ENCODE measurements at places on chromosomes 3 and 15.

GRCh38 chr15:75109736-75110130, 86.3 kb downstream of the PPCDC start:
- ATAC-seq = no peak

GRCh38 chr15:79442911-79443310, 10.8 kb downstream of the MINAR1 start:
- ATAC-seq = peak; percentile 18

DNA sequence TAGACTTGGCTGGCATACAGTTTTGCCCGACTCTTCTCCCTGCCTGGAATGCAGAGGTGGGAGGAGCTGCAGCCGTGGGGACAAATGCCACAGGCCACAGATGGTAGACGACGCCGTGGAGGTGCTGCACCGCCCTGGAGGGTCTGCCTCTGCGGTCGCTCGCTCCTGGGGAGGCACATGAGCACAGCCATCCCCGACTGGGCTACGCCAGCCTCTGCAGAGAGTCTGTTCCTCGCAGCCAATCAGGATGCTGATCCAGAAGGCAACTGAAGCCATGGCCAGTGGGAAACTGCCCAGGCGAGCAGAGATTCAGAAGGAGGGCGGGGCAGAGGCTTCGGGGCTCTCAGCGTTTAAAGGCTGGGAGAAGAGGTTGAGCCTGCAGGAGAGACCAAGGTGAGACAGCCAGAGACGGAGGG, 11.9 kb upstream of the LRRC15 start:
- no peak for ATAC-seq

- no peak for ATAC-seq
Measured at GRCh38 chr3:59446775-59447465, 397.1 kb upstream of the CFAP20DC start.

DNA sequence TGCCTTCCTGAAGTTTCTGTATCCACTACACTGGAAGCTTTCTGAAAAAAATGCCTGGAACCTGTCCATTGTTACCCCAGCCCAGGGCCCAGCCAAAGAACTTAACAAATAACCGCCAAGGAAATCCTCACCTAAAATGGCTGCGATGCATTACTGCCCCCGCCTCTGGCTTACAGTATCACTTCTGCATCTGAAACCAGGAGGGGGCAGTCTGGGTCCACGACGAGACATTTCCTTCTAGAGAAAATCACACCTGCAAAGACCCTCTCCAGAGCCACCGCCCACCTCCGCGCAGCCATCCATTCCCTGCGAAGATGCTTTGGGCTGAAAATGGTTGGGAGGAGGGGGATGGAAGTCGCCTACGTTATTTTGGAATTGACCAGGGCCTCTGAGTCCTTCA, 22.4 kb upstream of the CELF6 start:
- no peak for ATAC-seq

GRCh38 chr15:34327906-34328305, 9.7 kb downstream of the SLC12A6 start:
- ATAC-seq = no peak

- peak; percentile 29 for ATAC-seq
Measured at GRCh38 chr3:81484520-81484919, 276.9 kb downstream of the GBE1 start.

GRCh38 chr3:72591522-72592421, 256.5 kb downstream of the SHQ1 start:
- ATAC-seq = peak; percentile 46

- no peak for ATAC-seq
Measured at GRCh38 chr3:31055757-31056156, 161.3 kb upstream of the GADL1 start.

GRCh38 chr3:112074616-112075497, 11.3 kb upstream of the C3orf52 start:
- ATAC-seq = peak; percentile 56

DNA sequence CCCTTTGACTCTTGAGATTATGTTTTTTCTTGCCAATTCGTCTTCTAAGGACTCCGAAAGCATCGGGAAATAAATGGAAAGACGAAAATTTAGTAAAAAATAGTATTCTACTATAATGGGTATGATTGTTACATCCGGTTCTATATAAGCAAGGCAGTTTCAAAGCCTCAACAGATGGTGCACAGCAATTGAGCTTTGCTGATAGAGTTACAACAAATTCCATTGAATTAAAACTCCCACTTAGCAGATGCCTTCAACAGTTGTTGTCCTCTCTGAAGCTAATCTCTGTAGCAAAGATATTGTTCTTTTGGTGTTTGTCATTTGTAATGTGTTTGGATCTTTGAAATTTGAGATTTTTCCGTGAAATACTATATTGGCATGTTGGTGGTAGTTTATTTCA, 16.1 kb upstream of the GHSR start:
- no peak for ATAC-seq

- peak; percentile 47 for ATAC-seq
Measured at GRCh38 chr15:35746121-35746520, 200.2 kb upstream of the DPH6 start.

DNA sequence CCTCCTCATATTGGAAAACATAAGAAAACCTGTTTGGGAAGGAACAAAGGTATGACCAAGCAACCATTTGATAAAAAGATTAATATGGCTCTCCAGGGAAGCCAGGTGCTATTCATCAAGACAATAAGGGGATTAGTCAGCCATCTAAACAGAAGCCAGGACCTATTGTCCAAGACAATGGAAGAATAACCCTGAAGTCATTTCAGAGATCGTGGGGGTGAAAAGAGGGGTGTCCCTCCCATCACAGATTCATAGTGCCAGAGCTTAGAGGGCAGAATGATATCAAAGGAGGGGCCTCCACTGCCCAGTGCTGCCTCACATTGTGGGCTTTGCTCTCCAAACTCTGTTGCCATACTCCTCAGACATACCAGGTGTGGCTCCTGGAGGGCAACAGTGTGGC, 73.5 kb downstream of the DAPK2 start:
- ATAC-seq = no peak

- ATAC-seq = no peak
Measured at GRCh38 chr3:1404270-1404962, 311.6 kb downstream of the CNTN6 start.

GRCh38 chr3:172442606-172443005, 5.7 kb downstream of the GHSR start:
- no peak for ATAC-seq

DNA sequence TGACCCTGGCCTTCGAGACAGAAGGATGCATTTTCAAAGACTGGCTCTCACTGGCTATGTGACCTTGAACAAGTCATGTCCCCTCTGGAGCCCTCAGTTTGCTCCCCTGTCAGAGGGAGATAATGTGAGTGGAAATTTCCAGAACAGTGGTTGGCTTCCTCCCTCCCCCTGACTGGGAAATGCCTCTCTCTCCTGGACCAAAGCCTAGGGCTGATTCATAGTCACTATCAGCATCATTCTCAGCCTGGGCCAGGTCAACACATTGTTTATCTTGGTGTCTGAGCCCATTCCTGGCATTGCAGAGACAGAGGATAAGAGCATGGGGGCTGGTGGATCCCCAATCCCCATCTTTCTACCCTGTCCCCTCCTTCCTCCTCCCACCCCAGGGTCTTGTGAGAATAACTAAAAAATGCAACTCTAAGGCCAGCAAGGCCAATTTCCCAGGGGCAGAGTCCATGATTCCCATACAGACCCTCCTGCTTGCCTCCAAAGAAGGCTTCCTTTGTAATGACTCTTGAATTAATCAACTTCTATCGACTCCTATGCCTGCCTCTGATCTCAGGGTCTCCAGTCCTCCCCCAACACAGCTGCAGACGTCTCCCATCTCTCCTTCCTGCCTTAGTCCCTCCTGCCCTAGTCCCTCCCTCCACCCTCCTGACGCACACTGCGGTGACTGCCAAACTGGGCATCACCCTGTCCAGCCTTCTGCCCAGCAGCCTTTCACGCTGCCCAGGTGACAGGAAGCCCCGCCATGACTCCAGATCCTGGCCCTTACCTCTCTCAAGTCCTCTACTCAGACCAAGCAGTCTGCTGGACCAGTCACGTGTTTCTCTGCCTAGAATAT, 35.4 kb upstream of the CORO2B start:
- no peak for ATAC-seq

DNA sequence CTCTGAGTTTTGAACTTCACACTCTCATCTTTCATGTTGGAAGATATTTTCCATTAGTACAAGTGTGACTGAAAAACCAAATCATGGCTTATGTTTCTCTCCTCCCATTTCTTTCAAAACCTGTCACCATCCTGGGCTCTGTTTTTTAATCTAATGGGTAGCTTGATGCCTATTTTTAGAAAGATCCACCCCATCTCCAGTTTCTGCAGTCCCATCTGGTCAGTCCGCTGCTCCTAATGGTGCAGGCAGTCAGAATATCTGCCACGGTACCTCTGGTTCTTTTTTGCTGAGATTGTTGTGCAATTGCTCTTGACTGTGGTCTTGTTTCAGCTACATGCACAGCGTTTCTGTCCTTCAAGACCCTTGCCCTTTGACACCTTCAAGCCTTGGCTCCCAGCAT, 240.9 kb upstream of the CADM2 start:
- ATAC-seq = no peak

- ATAC-seq = no peak
Measured at GRCh38 chr3:131892331-131892730, 142.5 kb downstream of the CPNE4 start.

All from motor neuron (in vitro differentiated cells).